ENCODE measurements at places on chromosomes 1 and 21.

DNA sequence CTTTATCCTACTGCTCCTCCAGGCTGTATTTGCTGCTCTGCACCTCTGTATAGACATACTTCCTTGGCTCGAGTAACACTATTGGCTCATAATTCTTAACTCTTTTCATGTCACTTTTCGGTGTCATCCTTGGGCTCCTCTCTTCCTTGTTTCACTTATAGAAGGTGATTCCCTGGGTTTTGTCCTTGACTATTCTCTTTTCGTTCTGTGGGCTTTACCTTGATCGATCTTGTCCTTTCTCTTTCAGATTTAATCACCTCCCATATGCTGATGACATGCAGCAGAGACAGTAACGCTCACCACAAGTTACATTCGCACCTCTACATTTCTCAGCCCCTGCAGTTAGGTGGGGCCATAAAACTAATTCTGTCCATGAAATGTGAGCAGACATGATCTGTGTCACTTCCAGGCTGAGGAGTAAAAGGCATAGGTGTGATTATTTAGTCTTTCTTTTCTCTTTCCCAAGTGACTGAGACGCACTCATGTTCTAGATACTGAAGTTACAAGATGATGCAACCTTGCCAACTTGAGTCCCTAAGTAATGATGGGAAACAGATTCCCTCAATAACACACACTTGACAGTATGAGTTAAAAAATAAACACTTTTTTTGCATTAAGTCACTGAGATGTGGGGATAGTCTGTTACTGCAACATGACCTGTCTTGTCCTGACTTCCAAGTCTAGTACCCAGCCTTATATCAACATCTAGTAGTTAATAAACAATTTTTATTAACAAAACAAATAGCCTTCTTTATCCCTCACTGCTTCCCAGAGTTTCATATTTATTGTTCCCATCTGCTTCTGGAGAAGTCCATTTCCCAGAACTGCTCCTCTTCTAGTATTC lies 49.9 kb upstream of the HAO2 start:
- DNase-seq = no peak

GRCh38 chr21:45634511-45635183 lies 8.9 kb upstream of the PCBP3 start:
- DNase-seq = peak; percentile 53

GRCh38 chr1:32892368-32893197 lies 6.3 kb downstream of the HPCA start:
- DNase-seq = peak; percentile 77

- DNase-seq = no peak
Observed at GRCh38 chr1:57088653-57089052, 122.8 kb upstream of the C8B start.

DNA sequence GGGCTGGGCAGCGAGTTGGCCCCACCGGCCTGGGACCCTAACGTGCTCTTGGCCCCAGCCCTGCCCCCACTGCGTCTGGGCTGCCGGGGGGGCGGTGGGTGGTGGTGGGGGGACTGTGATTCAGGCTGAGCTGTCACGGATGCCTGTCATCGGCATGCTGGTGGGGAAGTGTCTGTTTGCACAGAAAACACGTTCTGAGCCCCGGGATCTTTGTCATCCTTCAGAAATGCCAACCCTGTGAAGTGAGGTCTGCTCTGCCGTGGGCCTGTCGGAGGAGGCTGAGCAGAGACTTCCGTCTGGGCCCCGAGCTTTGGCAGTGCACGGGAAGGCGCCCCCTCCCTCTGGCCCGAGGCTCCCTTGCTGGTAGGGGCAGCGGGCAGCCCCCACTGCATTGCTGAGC lies 24.3 kb upstream of the PLCH2 start:
- DNase-seq = no peak

DNA sequence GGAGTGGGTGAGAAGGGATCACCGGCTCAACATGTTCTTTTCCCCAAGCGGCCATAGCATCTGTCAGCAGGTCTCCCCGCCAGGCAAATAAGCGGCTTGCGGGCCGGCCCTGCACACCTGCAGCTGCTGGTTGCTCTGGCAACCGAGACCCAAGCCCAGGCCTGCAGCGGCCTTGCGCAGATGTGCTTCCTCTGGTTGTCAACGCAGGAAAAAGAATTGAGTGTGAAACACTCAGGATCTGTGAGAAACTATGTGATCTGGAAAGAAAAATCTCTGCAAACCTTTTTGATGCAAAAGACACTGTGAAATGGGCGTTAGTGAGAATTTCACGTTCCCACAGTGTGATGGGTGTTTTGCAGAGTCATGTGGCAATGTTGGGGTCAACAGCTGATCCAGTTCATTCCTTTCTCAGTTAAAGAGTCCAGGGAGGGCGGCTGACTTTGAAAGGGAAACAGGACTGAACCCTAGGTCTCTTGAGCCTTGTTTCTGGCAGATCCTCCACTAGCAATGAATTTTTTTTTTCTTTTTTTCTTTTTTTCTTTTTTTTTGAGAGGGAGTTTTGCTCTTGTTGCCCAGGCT lies 28.4 kb downstream of the TOMM20 start:
- no peak for DNase-seq

GRCh38 chr1:153985341-153985912 lies 712 bp downstream of the RAB13 start:
- DNase-seq = peak; percentile 75

- peak; percentile 38 for DNase-seq
Observed at GRCh38 chr1:202245391-202245790, 51.8 kb downstream of the LGR6 start.

DNA sequence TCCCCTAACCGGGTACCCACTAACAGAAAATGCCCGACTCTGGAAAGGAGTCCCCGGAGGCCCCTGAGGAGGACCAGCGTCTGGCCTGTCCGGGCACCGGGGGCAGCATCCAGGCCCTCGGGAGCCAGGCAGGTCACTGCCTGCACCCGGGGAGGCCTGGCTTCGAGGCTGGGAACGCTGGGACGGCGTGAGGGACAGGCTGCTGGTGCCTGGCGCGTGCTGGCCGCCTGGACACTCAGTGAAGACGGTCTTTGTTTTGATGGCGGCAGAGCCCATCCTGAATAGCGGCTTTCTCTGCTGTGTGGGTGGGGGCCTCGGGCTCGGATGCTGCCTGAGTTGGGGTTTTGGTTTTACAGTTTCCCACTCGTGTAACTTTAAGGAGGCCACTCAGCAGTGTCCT lies 37.6 kb downstream of the PRKCZ start:
- DNase-seq = no peak

DNA sequence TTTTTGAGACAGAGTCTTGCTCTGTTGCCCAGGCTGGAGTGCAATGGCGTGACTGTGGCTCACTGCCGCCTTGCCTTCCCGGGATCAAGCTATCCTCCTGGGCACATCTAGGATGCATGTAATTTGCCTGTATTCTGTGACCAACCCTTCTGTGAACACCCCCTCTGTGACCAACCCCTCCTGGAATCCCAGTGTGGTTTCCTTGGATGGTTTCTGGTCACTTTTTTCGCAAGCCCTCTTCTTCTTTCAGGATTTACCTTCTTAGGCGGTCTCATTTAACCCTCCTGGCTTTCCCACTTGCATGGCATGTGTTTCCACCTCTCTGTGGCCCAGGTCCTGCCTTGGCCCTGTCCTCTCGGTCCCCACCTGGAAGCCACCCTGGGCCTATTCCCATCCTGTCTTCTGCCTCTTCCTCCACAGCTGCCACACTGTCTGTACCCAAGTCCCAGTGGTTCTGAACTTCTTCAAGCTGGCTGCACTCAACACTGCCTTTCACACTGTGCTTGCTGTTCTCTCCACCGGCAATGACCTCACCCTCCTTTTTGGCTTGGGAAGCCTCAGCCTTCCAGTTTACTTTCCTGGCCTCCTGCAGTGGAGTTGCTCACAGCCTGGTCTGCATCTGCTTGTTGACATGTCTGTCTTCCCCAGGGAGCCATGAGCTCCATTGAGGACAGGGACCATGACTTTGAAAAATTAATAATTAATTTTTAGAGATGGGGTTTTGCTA lies 57.0 kb downstream of the DISC1 start:
- no peak for DNase-seq

- DNase-seq = peak; percentile 13
Observed at GRCh38 chr1:2795926-2796325, 5.6 kb downstream of the TTC34 start.

- DNase-seq = no peak
Observed at GRCh38 chr1:152481869-152482664, 28.5 kb upstream of the LCE5A start.

DNA sequence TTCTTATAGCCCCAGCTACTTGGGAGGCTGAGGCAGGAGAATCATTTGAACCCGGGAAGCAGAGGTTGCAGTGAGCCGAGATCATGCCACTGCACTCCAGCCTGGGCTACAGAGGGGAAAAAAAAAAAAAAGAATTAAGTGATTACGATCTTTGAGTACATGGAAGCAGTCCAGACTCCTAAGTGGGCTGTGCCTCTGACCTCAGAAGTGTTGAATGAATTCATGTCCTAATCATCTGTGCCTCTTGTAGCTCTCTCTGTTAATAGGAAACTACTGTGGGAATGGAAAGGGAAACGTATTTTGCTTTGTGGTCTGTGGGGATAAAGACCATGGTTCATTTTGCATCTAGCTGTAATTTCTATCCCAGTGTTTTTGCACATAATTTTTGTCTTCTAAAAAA lies 8.4 kb upstream of the IVNS1ABP start:
- DNase-seq = no peak

GRCh38 chr1:199687321-199687720 lies 340.2 kb upstream of the NR5A2 start:
- no peak for DNase-seq

GRCh38 chr1:109497449-109498160 lies 3.7 kb downstream of the CYB561D1 start:
- DNase-seq = no peak

DNA sequence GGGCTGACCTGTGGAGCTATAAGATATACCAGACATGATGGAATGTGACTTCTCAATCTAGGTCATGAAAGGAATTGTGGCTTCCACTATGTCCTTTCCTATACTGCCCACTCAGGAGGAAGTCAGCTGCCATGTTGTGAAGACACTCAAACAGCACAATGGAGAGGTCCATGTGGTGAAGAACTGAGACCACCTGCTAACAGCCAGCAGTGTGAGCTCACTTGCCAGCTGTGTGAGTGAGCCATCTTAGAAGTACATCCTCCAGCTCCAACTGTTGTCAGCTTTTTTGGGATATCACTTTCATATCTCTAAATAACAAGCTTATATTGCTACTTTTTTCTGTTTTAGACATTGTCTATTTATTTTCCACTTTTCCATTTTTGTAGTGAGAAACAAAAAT lies 29.7 kb downstream of the OLFML3 start:
- no peak for DNase-seq

GRCh38 chr1:160522136-160522535 lies 919 bp downstream of the SLAMF6 start:
- no peak for DNase-seq

- DNase-seq = no peak
Observed at GRCh38 chr21:30695956-30696355, 22.6 kb downstream of the KRTAP21-3 start.

DNA sequence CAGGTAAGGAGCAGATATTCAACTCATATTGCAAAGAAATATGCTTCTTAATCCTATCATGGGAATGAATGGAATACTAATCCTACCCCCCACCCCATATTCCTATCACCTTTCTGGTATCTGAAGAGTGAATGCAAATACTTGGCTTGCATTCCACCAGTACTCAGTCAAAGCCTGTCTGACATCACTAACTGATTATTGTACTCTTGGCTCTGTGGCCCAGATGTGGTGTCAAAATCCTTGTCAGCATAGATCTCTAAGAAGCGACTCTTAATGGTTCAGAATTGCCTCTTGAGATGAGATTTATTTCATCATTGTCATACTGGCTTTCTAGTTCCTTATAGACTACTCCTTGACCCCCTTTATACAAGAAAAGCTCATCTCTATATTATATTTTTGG lies 604.6 kb downstream of the ADGRL2 start:
- no peak for DNase-seq

- no peak for DNase-seq
Observed at GRCh38 chr1:235950318-235950717, 83.6 kb upstream of the LYST start.

GRCh38 chr1:98289311-98289710 lies 368.5 kb upstream of the DPYD start:
- DNase-seq = no peak

GRCh38 chr1:43232074-43232473 lies 37.7 kb upstream of the TMEM125 start:
- no peak for DNase-seq

- DNase-seq = peak; percentile 66
Observed at GRCh38 chr1:177181631-177182291, 11.0 kb downstream of the BRINP2 start.

DNA sequence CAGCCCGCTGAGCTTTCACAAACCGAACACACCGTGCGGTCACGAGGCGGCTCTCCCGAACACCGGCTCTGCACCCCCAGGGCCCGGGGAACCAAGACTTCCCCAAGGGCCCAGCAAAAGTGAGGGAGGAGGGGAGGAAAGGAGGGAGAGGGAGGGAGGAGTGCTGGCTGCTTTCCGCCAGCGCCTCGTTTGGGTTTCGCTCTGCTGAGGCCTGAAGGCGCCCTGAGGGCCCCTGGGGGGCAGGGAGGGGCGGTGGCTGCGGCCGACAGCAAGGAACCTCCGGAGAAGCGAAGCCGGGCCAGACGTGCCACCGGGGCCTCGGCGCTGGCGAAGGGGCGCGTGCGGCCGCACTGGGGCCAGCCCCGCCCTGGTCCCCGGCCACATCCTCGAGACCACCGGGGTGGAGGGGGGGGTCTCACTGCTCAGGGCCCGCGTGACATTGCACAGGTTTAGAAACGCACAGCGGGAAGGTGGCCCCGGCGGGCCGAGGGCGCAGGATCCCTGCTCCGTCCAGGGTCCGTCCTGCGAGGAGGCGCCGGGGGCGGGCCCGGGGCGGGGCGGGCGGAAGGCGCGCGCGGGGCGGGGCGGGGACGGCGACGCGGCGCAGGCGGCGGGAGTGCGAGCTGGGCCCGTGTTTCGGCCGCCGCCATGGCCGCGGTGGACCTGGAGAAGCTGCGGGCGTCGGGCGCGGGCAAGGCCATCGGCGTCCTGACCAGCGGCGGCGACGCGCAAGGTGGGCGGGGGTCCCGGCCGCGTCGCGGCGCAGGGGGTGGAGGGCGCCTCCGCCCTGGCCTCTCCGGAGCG lies at the start of gene PFKL:
Gene PFKL, plus strand, starts transcription at position 596 of the 804 bp plus-strand sequence. Its CDS starts 53 bp downstream, at position 649.
- peak; percentile 85 for DNase-seq

DNA sequence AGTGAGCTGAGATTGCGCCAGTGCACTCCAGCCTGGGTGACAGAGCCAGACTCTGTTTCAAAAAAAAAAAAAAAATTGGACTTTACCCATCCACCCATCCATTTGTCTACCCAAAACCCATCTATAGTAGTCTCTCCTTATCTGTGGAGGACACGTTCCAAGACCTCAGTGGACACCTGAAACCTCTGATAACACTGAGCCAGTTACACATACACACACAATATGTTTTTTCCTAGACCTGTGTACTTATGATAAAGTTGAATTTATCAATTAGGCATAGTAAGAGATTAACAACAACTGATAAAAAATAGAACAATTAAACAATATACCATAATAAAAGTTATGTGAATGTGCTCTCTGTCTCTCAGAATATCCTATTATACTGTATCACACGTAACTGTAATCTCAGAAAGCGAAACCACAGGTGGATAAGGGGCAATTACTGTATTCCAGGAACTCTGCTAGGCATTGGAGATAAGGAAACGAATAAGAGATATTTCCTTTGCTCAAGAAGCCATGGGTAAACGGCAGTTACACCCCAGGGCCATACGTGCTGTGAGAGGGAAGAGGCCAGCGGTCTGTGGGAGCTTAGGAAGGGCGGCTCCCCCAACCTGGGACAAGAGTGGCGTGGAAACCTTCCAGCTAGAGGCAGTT lies 84.2 kb upstream of the DISP3 start:
- no peak for DNase-seq

All from activated effector memory CD4-positive, alpha-beta T cell treated with anti-CD3 and anti-CD28 coated beads, Interleukin-2, amount 50 U/mL, for 16 hours (primary cell).